ENCODE measurements at places on chromosomes 5 and 9.

GRCh38 chr5:167585184-167585583, 706.3 kb upstream of the WWC1 start:
- DNase-seq, result no peak

- no peak for DNase-seq
Measured at GRCh38 chr9:34079181-34079580, 30.5 kb upstream of the UBAP2 start.

GRCh38 chr5:95823738-95824609, 1.4 kb upstream of the GLRX start:
- DNase-seq, result peak; percentile 45

DNA sequence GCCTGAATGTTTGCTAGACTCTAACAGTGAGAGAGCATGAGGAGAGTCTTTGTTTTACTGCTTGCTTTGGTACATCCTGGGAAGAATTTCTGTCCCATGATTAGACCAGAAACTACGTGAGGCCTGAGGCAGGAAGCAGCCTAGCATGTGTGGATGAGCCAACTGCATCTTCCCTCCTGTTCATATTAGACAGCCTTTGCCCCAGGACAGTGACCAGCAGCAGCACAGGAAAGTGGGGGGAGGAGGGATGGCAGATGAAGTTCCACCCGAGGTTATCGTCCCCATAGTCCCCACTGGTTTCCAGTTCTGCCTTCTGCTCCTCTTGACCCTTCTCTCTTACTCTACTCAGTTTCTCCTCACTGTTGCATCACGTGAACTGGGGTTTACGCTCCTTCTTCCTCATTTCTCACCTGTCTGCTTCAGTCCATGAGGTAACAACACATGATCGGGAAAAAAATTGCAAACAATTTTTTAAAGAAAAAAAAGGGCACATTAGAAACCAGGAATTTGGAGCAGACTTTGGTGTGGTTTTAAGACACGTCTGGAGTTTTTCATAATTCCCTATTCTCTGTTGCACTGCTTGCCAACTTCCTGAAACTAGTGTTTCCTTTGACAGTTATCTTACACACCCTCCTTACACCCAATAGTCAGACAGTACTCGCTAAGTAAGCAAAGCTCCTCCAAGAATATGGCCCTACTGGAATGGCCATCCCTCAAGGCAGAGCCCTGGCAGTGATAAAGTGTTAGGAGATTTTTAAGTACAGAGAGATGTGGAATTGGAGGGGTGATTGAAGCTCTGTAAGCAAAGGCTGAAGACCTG, 84.1 kb downstream of the SNX18 start:
- DNase-seq, result no peak

GRCh38 chr5:123000731-123001130, 35.8 kb downstream of the PPIC start:
- no peak for DNase-seq

DNA sequence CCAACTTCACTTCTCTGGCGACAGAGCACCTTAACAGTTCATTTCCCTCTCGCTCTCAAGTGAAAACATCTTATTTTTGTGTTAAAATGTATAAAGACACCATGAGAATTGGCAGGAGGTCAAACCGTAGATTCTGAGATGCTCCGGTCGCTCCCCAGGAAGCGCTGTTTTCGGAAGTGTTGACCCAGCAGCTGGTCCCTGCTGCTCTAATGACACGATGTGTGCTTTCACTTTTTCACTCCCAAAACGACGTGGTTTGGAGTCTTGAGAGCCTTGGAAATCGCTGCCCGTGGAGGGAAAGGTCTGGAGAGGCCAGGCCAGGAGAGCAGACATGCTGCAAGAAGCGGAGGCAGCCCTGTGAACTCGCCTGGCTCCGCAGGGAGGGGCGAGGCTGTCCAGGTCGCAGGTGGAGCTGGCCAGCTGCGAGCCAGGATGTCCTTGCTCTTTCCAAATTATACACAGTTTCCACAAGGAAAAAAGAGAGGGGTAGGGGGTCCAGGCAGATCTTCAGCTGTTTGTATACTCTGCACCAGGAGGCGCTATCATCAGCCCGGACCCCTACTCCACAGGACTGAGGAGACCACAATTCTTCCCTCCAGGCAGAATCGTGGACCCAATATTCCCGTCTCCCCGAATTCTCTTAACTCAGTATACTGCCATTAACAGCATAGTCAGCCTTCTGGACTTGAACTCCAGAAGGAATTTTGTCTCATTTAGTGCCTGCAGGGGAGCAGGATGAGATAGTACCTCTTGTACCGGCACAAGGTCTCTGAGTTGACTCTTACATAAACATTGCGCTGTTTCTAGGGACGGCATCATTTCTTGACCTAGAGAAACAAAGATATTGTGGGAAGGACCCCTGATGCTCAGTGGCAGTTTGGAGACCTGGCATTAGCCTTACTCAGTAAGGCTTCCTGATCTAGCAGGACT, 248.6 kb upstream of the ANKRD55 start:
- DNase-seq, result no peak

Data from activated CD4-positive, alpha-beta T cell treated with anti-CD3 and anti-CD28 coated beads, Interleukin-2, amount 50 U/mL, for 4 hours (primary cell).